Activated T-cell treated with anti-CD3 and anti-CD28 coated beads for 4 hours (primary cell): ENCODE measurements at places on chromosomes 5 and 9.

DNA sequence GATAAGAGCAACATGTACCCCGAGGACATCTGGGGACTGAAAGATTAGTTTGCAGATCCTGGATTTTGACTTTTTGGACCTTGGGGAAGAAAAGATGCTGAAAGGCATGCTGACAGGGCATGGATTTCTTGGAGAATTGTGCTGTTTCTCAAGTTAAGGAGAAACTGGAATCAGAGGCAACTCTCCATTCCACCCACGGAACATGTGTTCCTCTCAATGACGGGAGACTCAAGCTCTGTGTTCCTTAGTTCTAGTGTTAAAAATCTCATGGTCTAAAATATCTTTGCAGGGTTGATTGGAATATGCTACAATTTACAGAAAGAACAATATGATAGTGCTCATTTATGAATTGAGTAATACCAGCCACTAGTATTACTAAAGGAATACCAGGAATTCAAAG, 34.4 kb upstream of the CDH12 start:
- DNase-seq = no peak

DNA sequence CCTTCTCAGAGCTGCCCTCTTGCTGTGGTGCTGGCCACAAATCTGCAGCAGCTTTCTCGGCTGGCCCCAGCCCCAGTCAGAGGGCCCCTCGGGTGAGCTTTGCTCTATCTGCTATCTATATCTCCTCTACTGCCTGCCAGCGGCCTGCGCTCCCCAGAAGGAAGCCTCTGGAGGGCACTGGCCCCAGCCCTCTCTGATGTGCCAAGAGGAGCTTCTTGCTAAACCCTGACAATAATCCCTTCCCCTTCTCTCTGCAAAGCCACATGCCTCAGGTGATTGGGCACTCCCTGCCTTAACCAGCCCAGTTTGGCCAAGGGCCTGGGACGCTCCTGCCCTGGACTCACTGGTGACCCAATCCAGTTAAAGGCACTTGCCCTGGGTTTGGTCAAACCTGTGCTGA, 42.7 kb downstream of the CAMK2A start:
- no peak for DNase-seq

- no peak for DNase-seq
Observed at GRCh38 chr5:78377056-78377717, 16.8 kb downstream of the SCAMP1 start.

DNA sequence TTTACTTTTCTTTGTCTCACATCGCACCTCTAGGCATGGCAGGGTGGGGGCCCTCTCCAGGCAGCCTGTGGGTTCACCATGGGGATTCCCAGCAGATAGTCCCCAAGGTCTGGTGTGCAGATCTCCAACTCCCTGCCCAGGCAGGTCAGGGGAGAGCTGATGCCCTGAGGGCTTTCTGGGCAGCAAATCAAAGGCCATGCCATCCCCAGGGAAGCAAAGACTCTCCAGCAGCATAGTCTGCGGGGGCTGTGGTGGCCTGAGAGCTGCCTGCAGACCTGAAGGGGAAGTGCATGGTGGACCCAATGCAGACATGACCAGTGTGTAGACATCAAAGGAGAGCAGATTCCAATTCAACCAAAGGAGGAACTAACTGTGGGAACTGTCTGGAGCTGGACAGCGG, 7.7 kb downstream of the NEURL1B start:
- no peak for DNase-seq

DNA sequence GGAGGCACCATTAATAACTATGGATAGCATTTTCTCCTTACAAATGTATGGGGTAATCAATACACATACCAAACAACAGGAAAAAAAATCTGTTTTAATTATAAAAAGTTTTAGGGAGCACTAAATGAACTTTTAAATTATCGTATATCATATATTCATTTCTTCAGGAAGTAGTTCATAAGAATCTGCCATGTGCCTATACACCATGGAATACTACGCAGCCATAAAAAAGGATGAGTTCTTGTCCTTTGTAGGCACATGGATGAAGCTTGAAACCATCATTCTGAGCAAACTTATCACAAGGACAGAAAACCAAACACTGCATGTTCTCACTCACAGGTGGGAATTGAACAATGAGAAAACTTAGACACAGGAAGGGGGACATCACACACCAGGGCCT, 162.1 kb upstream of the RASA1 start:
- DNase-seq = no peak

- DNase-seq = no peak
Observed at GRCh38 chr9:71764891-71765290, 3.4 kb downstream of the CEMIP2 start.

- DNase-seq = no peak
Observed at GRCh38 chr5:173941758-173942401, 47.1 kb upstream of the C5orf47 start.

GRCh38 chr9:86185872-86186271, 73.6 kb downstream of the C9orf153 start:
- no peak for DNase-seq
